ENCODE measurements at places on chromosomes 5 and 9.

DNA sequence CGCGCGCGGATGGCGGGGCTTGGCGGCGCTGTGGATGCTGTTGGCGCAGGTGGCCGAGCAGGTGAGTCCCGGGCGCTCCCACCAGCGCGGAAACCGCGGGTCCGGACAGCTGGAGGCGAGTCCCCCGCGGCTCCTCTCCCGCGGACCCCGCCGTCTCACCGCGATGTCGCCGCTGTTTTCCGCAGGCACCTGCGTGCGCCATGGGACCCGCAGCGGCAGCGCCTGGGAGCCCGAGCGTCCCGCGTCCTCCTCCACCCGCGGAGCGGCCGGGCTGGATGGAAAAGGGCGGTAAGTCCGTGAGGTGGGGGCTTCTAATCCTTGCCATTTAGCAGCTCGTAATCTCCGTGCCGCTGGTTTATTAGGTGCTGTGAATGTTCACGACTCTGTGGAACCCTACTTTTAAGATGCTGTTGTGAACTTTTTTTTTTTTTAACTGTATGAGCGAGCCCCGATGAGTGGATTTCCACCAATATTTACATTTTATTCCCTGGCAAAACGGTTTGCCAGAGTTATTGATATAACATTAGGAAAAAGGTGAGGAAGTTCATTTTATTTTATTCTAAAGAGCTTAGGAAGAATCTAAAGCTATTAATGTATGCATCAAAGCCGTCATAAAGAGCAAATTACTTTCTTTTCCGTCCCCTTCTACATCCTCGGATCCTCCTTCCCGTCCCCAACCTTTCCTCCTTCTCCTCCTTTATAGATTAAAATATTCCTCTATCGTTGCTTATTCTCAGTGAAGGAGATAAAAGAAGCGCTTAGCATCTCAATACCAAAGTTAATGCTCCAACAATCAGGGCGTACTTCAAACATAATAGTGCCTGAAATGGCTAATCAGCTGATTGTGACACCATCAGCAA is 579 bp downstream of the ADAMTS16 start:
- DNase-seq, result no peak

GRCh38 chr9:137462396-137462985 is 3.4 kb upstream of the NSMF start:
- no peak for DNase-seq

- no peak for DNase-seq
Observed at GRCh38 chr9:37437621-37438020, 15.1 kb downstream of the GRHPR start.

GRCh38 chr5:14129123-14129522 is 14.0 kb upstream of the TRIO start:
- no peak for DNase-seq

DNA sequence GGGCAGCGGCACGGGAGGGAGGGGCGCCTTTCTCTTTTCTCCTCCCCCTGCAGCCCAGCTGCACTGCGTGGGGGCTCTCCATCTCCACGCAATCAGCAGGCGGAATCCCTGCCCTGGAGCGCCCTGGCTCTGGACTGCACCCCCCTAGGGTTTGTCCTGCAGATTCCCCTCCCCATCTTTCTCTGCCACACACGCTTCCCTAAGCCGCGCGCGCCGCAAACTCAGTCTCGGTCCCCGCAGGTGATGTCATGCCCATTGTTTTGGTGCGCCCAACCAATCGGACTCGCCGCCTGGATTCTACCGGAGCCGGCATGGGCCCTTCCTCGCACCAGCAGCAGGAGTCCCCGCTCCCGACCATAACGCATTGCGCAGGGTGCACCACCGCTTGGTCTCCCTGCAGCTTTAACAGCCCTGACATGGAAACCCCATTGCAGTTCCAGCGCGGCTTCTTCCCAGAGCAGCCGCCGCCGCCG is at the start of gene KCNN2:
KCNN2 (plus strand) TSS at position 347 of the 473 bp plus-strand sequence; CDS start at position 417, 70 bp downstream.
- DNase-seq, result no peak
